ENCODE measurements at places on chromosomes 5 and 9.

DNA sequence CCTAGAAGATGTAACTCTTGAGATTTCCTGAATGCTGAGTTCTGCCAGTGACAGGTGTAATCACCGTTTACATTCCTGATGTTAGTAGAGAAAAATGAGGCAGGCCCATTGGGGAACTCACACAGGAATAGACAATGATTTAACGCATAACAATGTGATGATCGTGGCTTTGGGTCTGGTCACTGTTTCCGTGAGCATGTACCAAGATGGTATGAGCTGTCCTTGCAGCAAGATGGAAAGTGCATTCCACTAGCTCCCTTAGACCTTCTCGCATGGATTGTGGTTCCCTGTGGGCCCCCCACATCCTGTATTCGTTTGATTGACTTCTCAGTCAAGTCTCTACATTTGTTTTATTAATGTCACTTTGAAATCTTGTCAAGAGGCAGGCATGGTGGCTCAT lies 124.0 kb upstream of the DAP start:
- no peak overlapping the region for H3K4me3 ChIP-seq
- no peaks in the 10 kb centered on the region for H3K27me3 ChIP-seq
- H3K36me3 ChIP-seq = no peaks in the 10 kb centered on the region
- no peak for DNase-seq

GRCh38 chr9:16613051-16613450 lies 257.4 kb downstream of the BNC2 start:
- no peaks in the 10 kb centered on the region for H3K4me1 ChIP-seq
- no peaks in the 10 kb centered on the region for H3K27me3 ChIP-seq
- no peak overlapping the region for H3K27ac ChIP-seq

DNA sequence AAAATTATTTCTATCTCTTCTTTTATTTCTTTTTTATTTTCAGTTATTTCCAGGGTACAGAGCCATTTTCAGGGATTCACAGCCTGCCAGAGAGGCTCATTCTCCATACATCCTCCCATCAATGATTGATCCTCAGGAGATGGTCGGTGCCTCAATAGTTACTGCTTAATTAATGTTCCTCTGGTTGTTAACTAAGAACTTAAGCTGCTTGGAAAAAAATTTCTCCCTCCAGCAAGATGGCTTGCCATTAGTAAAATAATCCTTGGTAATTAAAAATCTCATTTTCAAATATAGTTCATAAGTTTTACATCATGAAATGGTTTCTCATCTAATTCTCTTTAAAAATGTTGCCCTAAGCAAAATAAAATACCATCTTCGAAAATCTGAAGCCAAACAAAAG lies 20.0 kb downstream of the MARCHF11 start:
- no peak overlapping the region for H3K27ac ChIP-seq
- no peak for DNase-seq
- no peaks in the 10 kb centered on the region for H3K36me3 ChIP-seq
- H3K27me3 ChIP-seq = no peaks in the 10 kb centered on the region

GRCh38 chr9:98637381-98637780 lies 71.4 kb downstream of the GABBR2 start:
- H3K27ac ChIP-seq = no peak overlapping the region
- no peak overlapping the region for H3K4me3 ChIP-seq
- DNase-seq = no peak
- no peaks in the 10 kb centered on the region for H3K36me3 ChIP-seq
- H3K4me1 ChIP-seq = no peaks in the 10 kb centered on the region

DNA sequence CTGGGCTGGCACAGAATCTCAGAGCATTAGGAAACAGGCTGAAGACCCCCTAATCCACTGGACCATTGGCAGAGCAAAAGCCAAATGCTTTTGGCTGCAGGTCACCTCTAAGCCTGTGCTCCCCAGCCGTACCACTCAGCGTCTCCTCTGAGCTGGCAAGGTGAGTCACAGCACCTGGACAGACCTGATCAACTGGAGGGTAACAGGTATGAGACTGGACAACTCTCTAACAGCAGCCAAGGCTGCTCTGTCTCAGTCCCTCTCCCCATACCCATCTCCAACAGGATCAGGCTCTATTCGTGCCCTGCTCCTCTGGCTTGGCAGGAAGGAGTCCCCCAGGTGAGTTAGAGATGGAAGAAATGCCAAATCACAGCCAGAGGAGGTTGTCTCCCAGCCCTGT lies 4.7 kb downstream of the GOLGA2 start:
- H3K4me3 ChIP-seq = no peak overlapping the region
- H3K36me3 ChIP-seq = peaks cover 32% of the 10 kb centered on the region
- no peaks in the 10 kb centered on the region for H3K27me3 ChIP-seq
- no peak overlapping the region for H3K27ac ChIP-seq
- H3K4me1 ChIP-seq = peaks cover 39% of the 10 kb centered on the region

DNA sequence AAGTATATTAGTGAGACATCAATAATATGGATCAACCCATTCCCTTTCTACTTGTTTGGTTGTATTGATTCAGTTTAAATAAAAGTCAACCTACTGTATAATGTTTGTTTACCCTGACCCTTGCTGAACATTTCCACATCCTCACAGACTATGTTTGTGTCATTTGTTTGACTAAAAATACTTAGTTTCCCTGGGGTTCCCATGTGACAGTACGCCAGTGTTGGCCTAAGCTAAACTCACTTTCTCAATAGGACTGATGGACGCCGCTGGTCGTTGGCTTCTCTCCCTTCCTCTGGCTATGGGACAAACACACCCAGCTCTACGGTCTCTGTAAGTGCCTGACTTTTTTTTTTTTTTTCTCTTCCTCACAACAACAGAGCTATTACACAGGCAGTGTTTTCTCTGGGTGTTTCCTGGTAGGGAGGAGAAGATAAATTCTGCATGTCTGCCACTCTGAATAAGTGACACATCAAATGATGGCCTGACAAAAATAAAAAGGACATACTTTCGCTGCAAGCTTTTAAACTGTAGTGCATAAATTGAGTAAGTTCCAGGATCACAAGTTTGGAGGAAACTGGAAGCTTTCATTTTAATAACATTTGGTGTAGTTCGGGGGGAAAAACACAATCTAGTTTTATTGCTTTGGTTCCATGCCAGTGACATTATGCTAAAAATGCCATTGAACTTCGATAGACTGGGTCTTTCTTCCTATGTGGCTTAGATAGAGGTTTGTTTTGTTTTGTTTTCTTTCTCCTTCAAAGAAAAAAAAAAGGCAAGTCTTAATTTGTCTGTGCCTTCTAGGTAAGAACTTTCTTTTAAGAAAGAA lies 101.0 kb downstream of the CD180 start:
- no peaks in the 10 kb centered on the region for H3K36me3 ChIP-seq
- no peaks in the 10 kb centered on the region for H3K27me3 ChIP-seq
- no peak for DNase-seq
- H3K4me1 ChIP-seq = peaks cover 44% of the 10 kb centered on the region
- H3K4me3 ChIP-seq = no peak overlapping the region

DNA sequence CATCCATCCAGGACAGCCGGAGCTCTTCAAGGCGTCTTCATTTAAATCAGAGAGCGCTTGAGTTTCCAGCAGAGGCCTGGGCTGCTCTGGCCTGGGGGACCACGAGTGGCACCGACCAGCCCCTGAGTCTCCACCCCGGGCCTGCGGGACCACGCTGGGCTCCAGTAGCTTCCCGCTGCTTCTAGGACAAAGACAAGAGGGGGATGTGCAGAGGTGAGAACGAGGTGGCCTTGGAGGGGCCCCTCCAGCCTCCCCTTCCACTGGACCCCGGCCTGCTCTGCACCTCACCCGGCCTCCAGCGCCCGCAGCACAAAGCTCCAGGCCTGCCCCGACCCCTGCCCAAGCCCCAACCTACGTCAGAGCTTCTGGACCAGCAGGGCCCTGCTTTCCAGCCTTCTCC lies 81.6 kb downstream of the IRX2 start:
- H3K36me3 ChIP-seq = no peaks in the 10 kb centered on the region
- no peaks in the 10 kb centered on the region for H3K27me3 ChIP-seq
- no peak overlapping the region for H3K27ac ChIP-seq

- no peak for DNase-seq
- H3K4me1 ChIP-seq = peaks cover 14% of the 10 kb centered on the region
- no peaks in the 10 kb centered on the region for H3K36me3 ChIP-seq
- no peaks in the 10 kb centered on the region for H3K27me3 ChIP-seq
- H3K4me3 ChIP-seq = no peak overlapping the region
Observed at GRCh38 chr5:67291066-67291465, 94.5 kb upstream of the CD180 start.

GRCh38 chr5:167578977-167579692 lies 712.3 kb upstream of the WWC1 start:
- H3K36me3 ChIP-seq = no peaks in the 10 kb centered on the region
- DNase-seq = no peak
- no peaks in the 10 kb centered on the region for H3K27me3 ChIP-seq
- no peak overlapping the region for H3K4me3 ChIP-seq
- peaks cover 4% of the 10 kb centered on the region for H3K4me1 ChIP-seq

DNA sequence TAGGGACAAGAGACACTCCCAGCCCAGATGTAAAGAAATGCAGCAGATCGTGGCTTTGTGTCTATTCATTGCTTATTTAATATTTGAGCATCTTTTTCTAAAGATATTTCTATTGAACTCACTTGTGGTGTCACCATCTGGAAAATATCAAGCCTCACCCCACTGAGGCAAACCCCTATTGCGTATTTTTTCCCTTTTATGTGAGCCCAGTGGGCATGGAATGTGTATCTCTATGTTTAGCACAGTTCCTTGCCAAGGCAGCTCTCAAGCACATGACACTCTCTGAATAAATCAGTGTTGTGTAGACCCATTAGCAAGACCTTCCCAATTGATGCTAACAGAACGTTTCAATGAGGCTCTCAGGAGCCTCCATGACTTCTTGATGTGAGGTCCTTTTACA lies 81.6 kb downstream of the TMEM174 start:
- H3K4me1 ChIP-seq = no peaks in the 10 kb centered on the region
- no peak overlapping the region for H3K27ac ChIP-seq
- H3K27me3 ChIP-seq = no peaks in the 10 kb centered on the region
- no peak overlapping the region for H3K4me3 ChIP-seq

GRCh38 chr5:14145435-14146334 lies 2.5 kb downstream of the TRIO start:
- peak overlapping the region; percentile 79 for H3K4me3 ChIP-seq
- peak overlapping the region; percentile 96 for H3K27ac ChIP-seq
- H3K36me3 ChIP-seq = no peaks in the 10 kb centered on the region
- peaks cover 49% of the 10 kb centered on the region for H3K4me1 ChIP-seq
- no peaks in the 10 kb centered on the region for H3K27me3 ChIP-seq

DNA sequence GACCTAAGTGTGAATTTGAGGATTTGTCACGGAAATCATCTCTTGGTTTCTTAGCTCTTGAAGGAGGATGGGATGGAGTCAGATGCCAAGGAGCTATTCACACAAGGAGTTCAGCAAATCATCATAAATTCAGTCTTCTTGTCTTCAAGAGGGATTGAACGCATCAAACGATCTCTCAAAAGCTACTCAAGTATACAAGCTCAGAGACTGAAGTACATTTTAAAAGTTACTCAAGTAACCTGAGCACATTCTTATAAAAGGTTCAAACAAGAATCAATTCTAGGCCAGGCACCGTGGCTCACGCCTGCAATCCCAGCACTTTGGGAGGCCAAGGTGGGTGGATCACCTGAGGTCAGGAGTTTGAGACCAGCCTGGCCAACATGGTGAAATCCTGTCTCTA lies 21.1 kb upstream of the GOLPH3 start:
- no peaks in the 10 kb centered on the region for H3K27me3 ChIP-seq
- DNase-seq = no peak
- no peak overlapping the region for H3K27ac ChIP-seq

- H3K4me3 ChIP-seq = no peak overlapping the region
- H3K27me3 ChIP-seq = no peaks in the 10 kb centered on the region
- H3K4me1 ChIP-seq = no peaks in the 10 kb centered on the region
- no peak overlapping the region for H3K27ac ChIP-seq
Observed at GRCh38 chr9:100216178-100216787, 117.2 kb downstream of the INVS start.

GRCh38 chr5:103744159-103744558 lies 181.6 kb upstream of the NUDT12 start:
- H3K4me3 ChIP-seq = no peak overlapping the region
- no peak for DNase-seq
- H3K36me3 ChIP-seq = no peaks in the 10 kb centered on the region
- peaks cover 11% of the 10 kb centered on the region for H3K4me1 ChIP-seq
- no peaks in the 10 kb centered on the region for H3K27me3 ChIP-seq

DNA sequence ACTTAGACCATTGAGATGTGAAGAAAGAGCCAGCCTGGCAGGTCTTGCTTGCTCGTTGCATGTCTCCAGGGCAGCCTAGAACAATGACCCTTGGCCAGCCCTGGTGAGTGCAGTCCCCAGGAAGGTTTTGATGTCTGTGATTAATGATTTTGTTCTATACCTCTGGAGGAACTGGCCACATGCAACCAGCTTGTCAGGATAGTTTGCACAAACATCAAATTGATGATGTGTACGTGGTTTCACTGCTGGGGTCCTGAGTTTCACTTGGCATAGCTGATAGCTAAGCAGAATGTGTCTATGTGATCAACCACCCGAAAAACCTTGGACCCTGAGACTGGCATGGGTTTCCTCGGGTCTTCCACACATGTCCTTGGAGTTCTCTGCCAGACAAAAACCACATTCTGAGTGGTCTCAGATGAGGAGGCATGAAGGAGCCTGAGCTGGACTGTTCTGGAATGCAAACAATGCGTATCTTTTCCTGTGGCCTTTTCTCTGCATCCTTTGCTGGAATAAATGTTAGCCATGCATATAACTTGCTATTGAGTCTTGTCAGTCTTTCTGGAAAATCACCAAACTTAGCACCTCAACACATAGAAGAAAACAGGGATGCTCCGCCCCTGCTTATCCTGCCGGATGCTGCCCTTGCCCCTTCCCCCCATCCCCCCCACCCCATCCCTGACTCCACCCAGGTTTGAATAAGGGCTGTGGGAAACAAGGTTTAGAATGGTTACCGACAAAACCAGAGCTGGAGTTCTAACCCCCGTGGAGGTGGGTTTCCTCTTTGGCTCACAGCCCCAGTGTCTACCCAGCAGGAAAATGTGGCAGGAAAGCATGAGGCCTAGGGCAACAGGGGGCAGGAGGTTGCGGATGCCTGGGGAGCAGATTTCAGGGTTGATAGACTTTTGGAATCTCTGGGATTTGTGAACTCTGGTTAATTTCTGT lies 50.1 kb upstream of the ANKRD33B start:
- no peak overlapping the region for H3K4me3 ChIP-seq
- no peak overlapping the region for H3K27ac ChIP-seq
- no peaks in the 10 kb centered on the region for H3K4me1 ChIP-seq
- no peak for DNase-seq
- H3K36me3 ChIP-seq = no peaks in the 10 kb centered on the region
- H3K27me3 ChIP-seq = no peaks in the 10 kb centered on the region

DNA sequence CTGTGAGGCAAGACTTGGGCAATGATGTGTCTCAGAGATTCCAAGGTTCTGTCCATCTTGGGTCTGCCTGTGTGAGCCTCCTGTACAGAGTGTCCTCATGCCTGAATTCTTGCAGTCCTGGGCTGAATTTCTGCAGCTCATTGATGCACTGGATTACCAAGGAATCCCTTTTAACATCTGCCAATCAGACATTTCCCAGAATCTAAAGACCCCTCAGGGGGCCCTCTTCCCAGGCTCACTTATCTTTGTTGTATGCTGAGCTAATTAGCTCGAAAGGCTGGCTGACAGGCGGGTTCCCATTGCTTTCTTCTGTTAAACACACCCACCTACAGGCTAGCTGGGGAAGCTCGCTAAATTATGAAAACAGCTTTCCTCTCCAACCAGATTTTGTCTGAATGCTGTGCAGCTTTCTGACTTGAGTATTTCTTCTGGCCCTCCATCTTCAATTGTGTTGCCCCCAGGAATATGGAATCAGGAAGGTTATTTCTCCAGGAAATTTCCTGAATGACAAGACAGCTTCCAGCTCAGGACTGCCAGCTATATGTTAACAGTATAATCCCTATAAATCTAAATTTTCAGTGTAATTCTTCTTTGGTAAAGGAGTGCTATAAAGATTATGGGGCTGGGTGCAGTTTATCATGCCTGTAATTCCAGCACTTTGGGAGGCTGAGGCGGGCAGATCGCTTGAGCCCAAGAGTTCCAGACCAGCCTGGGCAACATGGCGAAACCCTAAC lies at the start of gene LIX1:
TSS of gene LIX1 (minus strand) at position 91 of the 734 bp plus-strand sequence. CDS start at position 56, 35 bp downstream.
- no peaks in the 10 kb centered on the region for H3K4me1 ChIP-seq
- no peaks in the 10 kb centered on the region for H3K36me3 ChIP-seq
- H3K27me3 ChIP-seq = no peaks in the 10 kb centered on the region
- H3K27ac ChIP-seq = no peak within 1 kb of the TSS
- H3K4me3 ChIP-seq = no peak within 1 kb of the TSS
